Lower lobe of right lung (tissue), 2 donors: ENCODE measurements at places on chromosomes 11 and 22. TPM values are rescaled to one million over a fixed set of nuclear protein-coding genes. Genes with fewer than 3 reads are reported as not detected.

GRCh38 chr11:73141031-73141308, 1.1 kb downstream of the FCHSD2 start:
- H3K4me1 ChIP-seq: peaks cover 39% of the 10 kb centered on the region
- H3K27me3 ChIP-seq: no peaks in the 10 kb centered on the region
- H3K36me3 ChIP-seq: peaks cover 14% of the 10 kb centered on the region
- H3K4me3 ChIP-seq: peak overlapping the region; percentile 94

DNA sequence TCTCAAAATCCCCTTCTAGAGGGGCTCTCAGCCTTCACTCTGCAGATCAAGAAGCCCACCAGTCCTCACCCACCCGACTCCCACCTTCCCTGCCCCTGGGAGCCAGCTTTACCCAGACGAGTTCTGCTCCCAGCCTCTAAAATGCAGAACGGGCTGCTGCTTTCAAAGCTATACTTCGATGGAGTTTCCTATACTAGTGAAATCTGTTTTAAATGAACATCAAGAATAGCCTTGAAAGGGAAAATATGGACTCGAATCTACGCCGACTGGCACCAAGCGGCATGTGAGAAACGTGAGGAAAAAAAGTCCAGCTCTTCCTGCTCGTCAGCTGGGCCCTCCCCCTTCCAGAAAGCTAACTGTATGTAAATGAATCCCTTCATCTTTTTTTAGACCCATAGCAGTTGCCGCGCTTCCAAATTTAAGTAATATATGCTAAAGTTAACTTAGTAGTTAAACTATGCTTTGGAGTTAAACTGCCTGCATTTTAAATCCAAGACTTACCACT, 211.7 kb downstream of the NTM start:
- H3K27me3 ChIP-seq: peaks cover 6% of the 10 kb centered on the region
- no peak overlapping the region for H3K4me3 ChIP-seq
- H3K27ac ChIP-seq: no peak overlapping the region
- DNase-seq: no peak

DNA sequence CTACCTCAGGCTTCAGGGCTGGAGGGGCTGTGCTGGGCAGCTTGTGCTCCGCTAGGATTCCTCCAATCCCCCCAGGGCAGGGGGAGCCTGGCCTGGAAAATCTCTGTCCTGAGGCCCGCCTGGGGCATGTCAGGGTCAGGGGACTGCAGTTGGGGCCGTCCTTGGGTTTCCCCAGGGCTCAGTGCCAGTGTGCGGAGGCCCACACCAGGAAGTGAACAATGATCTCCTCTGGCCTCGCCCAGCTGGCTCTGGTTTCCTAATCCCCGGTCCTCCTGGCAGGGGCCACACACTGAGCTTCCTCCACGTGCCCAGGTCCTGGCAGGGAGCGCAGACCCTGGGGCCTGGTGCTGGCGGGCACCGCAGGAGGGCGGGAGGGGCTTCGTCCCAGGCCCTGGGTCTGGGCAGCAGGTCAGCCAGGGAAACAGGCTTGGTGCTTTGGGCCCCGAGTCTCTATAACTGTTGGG, 1.4 kb upstream of the MUC2 start:
- peaks cover 17% of the 10 kb centered on the region for H3K4me1 ChIP-seq
- H3K27ac ChIP-seq: no peak overlapping the region
- H3K4me3 ChIP-seq: no peak overlapping the region
- H3K36me3 ChIP-seq: no peaks in the 10 kb centered on the region

DNA sequence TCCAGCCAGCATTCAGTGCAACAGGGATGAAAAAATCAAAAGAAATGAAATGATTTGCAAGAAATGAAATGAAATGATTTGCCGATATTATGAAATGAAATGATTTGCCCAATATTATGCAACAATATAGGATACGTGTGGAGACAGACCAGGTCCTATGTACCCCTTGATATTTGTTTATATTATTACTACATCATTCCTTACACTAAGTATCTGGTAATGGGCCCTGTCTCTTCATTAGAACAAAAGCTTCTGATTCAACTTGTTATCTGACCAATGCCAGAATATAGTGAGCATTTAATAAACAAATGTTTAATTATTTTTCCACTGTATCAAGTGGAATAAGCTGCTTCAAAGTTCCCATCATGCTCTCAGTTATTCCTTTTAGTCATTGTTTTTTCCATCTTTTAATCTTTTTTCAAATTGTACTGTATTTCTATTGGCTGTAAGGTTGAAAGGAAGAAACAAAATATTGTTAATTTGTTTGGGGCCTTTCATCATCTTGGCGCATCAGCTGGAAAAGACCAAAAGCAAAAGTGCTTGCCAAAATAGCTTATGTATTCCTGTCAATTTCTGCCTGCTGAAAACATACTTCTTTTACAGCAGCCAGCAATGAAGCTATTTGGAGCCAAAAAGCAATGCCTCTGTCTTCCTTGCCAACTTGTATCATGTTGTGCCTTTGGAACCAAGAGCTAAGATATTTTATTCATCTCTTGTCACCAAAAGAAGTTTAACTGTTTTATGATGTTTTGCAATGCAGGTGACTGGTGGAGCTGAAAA, 2314.9 kb downstream of the LRRC4C start:
- DNase-seq: no peak
- no peaks in the 10 kb centered on the region for H3K4me1 ChIP-seq
- no peaks in the 10 kb centered on the region for H3K27me3 ChIP-seq
- no peak overlapping the region for H3K4me3 ChIP-seq
- H3K27ac ChIP-seq: no peak overlapping the region
- no peaks in the 10 kb centered on the region for H3K36me3 ChIP-seq

GRCh38 chr11:31822175-31822926, 11.2 kb upstream of the PAX6 start:
- no peak for DNase-seq
- no peaks in the 10 kb centered on the region for H3K36me3 ChIP-seq
- H3K27me3 ChIP-seq: peaks cover 100% of the 10 kb centered on the region
- H3K4me1 ChIP-seq: peaks cover 17% of the 10 kb centered on the region
- no peak overlapping the region for H3K27ac ChIP-seq

The SIK2 gene
- total RNA-seq: 26.3 TPM

- H3K4me3 ChIP-seq: no peak overlapping the region
- H3K27ac ChIP-seq: peak overlapping the region; percentile 31
- DNase-seq: no peak
- H3K4me1 ChIP-seq: peaks cover 56% of the 10 kb centered on the region
Observed at GRCh38 chr11:44611687-44612434, 46.4 kb downstream of the CD82 start.

- peaks cover 87% of the 10 kb centered on the region for H3K4me1 ChIP-seq
- peak overlapping the region; percentile 76 for H3K27ac ChIP-seq
- DNase-seq: peak; percentile 66
- H3K27me3 ChIP-seq: no peaks in the 10 kb centered on the region
- H3K36me3 ChIP-seq: peaks cover 6% of the 10 kb centered on the region
- H3K4me3 ChIP-seq: peak overlapping the region; percentile 20
Observed at GRCh38 chr22:46047841-46048595, 71.1 kb upstream of the WNT7B start.

DNA sequence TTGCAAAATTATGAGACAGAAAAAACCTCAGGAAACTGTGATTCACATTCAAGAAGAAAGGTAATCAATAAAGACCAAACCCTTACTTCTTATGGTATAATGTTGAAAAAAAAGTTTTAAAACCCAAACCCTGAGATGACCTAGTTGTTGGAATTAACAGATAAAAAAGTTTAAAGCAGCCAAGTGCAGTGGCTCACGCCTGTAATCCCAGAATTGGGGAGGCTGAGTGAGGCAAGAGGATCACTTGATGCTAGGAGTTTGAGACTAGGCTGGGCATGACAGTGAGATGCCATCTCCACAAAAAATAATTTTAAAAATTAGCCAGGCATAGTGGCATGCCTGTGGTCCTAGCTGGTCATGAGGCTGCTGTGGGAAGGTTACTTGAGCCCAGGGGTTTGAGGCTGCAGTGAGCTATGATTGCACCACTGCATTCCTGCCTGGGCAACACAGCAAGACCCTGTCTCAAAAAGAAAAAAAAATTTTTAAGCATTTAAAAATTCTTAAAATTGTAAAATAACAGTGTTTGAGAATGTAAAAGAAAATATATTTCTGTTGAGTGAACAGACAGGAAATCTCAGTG, 85.1 kb downstream of the EFCAB6 start:
- H3K27ac ChIP-seq: no peak overlapping the region
- H3K27me3 ChIP-seq: no peaks in the 10 kb centered on the region
- H3K36me3 ChIP-seq: no peaks in the 10 kb centered on the region
- H3K4me3 ChIP-seq: no peak overlapping the region
- no peak for DNase-seq
- H3K4me1 ChIP-seq: no peaks in the 10 kb centered on the region

The SLC29A2 gene
- 10.6 TPM for total RNA-seq

DNA sequence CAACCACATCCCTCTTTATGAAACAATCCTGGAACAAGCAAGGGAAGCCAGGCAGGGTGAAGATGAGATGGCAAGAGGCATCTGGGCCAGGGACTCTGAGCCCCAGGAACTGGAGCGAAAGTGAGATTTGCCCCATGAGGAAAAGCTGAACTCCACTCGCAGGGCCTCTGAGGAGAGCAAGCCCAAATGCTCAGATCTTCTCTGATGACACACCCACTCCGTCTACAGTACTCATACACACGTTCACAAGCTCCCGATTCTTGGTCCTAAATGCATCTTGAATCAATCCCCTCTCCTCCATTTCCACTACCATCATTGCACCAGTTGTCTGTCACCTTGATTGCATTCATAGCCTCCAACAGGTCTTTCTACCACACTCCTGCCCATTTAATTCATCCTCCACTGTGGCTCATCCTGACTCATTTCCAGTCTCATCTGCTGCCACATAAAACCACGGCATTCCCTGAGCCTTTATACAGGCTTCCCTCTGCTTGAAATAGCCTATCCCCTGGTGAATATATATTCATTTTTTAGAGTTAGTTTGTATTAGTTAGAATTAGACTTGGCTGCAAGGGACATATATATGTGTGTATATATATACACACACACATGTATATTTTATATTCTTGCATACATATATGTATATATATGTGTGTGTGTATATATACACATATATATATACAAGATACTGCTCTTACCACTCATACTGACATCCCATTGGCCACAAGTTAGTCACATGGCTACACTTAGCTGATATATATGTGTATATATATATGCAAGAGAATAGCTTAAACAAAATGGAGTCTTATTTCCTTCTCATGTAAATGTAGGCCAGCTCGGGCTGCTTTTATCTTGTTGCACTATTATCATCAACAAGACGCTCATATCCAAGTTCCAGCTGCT, 1.4 kb upstream of the APOA5 start:
- no peaks in the 10 kb centered on the region for H3K36me3 ChIP-seq
- H3K4me3 ChIP-seq: no peak overlapping the region
- no peak for DNase-seq
- no peak overlapping the region for H3K27ac ChIP-seq

GRCh38 chr22:37196539-37197450, 8.7 kb upstream of the C1QTNF6 start:
- peaks cover 51% of the 10 kb centered on the region for H3K4me1 ChIP-seq
- H3K36me3 ChIP-seq: no peaks in the 10 kb centered on the region
- peak overlapping the region; percentile 91 for H3K27ac ChIP-seq
- peak; percentile 80 for DNase-seq

- H3K4me1 ChIP-seq: peaks cover 3% of the 10 kb centered on the region
- H3K27ac ChIP-seq: no peak overlapping the region
- H3K36me3 ChIP-seq: no peaks in the 10 kb centered on the region
- H3K4me3 ChIP-seq: no peak overlapping the region
Observed at GRCh38 chr11:121249039-121249663, 43.4 kb upstream of the SC5D start.

DNA sequence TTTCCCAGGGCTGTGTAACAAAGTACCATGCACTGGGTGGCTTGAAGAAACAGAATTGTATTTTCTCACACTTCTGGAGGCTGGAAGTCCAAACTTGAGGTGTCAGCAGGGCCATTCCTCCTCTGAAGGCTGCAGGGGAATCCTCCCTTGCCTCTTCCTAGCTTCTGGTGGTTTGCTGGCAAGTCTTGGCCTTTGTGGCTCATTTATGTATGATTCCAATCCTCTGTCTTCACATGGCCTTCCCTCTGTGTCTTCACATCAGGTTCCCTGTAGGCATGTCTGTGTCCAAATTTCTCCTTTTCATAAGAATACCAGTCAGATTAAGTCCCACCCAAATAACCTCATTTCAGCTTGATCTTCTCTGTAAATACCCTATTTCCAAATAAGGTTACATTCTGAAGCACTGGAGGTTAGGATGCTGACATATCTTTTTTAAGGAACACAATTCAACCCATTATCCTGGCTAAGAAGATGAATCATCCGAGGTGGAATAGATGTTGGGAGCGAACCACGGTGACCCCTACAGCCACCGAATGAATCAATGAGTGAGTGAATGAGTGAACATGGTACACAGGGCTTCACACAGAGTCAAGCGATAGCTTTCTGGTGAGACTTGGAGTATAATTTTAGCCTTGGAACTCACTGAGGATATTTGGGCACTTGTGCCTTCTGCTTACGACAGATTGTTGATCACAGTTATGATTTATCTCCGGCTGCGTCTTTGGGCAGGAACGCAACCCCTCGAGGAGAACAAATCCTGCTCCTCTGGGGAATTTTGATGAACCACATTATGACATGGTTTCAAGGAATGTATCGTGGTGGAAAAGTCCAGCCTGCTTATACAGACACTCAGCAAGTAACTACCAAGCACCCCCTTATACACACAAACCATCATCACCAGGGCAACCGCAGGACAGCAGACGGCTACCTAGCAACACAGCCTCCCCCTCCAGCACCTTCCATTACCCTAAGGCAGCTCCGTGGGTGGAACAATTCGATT, 34.3 kb upstream of the MICAL2 start:
- H3K27me3 ChIP-seq: no peaks in the 10 kb centered on the region
- H3K27ac ChIP-seq: peak overlapping the region; percentile 70
- DNase-seq: no peak
- H3K36me3 ChIP-seq: no peaks in the 10 kb centered on the region

The SCUBE2 gene
- total RNA-seq: 7.1 TPM

GRCh38 chr11:8281266-8281665, 17.6 kb upstream of the LMO1 start:
- H3K27me3 ChIP-seq: peaks cover 2% of the 10 kb centered on the region
- H3K4me3 ChIP-seq: no peak overlapping the region

DNA sequence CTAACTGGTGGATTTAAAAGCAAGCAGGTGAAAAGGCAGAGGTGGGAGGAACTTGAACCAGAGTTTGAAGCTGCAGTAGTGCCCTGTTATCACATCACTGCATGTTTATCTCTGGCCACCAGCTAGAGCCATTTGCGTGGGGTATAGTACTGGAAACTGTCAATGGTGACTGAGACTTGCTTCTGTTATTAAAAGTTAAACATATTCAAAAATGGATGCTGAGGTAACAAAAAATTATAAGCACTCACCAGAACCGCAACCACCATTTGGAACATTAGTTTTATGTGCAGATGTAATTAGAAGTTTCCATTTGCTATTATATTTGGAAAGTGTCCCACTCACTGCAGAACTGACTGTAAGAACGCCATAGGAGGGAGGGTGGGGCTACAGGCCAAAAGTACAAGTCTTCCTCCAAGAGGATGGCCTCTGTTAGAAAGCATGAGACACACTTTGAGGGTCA, 1.2 kb upstream of the CD59 start:
- no peak overlapping the region for H3K4me3 ChIP-seq
- peak overlapping the region; percentile 31 for H3K27ac ChIP-seq
- H3K27me3 ChIP-seq: no peaks in the 10 kb centered on the region
- H3K36me3 ChIP-seq: peaks cover 12% of the 10 kb centered on the region
- peaks cover 28% of the 10 kb centered on the region for H3K4me1 ChIP-seq
